Tibial artery (tissue), 4 donors: ENCODE measurements at places on chromosomes 4 and X.

- DNase-seq: no peak
Observed at GRCh38 chr4:152316969-152317368, 218.9 kb downstream of the FBXW7 start.

DNA sequence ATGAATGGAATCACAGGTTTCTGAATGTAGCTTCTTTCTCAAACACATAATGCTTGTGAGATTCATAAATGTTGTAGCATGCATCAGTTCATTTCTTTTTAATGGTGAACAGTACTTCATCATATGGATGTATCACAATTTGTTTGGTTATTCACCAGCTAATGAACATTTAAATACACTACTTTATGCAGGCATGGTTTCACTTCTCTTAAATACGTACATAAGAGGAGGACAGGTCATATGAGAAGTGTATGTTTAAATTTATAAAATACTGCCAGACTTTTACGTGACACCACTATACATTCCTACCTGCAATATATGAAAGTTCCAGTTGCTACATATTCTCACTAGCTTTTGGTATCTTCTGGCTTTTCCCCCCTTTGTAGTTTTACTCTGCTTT, 65.4 kb downstream of the ANKRD17 start:
- DNase-seq: no peak

- DNase-seq: no peak
Observed at GRCh38 chr4:110354460-110354859, 121.5 kb upstream of the ENPEP start.

DNA sequence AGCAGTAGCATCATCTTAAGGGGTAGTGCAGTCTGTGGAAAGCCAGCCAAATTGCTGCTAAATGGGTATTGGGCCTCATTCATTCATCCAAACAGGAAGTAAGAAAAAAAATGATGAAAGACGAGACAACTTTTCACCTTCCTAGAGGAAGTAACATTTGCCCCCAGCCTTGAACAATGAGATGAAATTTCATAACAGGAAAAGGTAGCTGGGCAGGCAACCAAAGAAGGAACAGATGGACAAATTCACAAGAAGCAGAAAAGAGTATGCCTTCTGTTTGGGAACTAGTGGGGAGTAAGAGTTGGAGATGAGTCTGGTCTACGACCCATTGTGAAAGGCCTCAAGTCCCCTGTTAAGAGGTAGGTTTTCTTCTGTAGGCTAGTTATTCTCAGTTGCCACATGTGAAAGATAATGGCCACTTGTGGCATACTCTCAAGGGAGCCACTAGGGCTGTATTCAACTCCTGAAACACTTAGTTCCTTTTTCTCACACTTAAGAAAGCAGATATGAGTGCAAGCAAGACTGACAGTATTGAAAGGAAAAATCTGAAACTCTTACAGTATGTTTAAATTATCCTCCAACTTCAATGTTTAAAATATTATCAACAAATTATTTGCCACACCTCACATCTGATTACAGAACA, 190.4 kb downstream of the AR start:
- DNase-seq: no peak

- DNase-seq: no peak
Observed at GRCh38 chr4:98319021-98319420, 57.8 kb downstream of the RAP1GDS1 start.

DNA sequence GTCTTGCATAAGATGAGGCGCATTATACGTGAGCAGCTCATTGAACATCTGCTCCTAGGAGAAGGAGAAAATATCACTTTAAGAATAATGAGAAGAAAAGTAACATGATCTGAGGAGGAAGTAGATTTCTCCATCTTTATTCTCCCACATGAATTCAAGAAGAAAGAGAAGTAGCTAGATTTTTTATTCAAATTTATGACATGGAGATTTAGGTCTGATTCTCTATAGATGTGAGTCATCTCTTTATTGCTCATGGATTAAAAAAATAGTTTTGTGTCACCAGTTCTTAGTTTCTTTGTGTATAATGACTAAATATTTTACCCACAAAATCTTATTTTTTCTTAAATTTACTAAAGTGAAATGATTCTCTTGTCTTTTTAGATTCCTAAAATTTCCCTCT, 40.4 kb downstream of the HPGDS start:
- DNase-seq: no peak
